ENCODE measurements at places on chromosomes 13 and 19.

- DNase-seq = no peak
These were observed 12.4 kb downstream of the GRIN2D start for GRCh38 chr19:48405850-48406249.

DNA sequence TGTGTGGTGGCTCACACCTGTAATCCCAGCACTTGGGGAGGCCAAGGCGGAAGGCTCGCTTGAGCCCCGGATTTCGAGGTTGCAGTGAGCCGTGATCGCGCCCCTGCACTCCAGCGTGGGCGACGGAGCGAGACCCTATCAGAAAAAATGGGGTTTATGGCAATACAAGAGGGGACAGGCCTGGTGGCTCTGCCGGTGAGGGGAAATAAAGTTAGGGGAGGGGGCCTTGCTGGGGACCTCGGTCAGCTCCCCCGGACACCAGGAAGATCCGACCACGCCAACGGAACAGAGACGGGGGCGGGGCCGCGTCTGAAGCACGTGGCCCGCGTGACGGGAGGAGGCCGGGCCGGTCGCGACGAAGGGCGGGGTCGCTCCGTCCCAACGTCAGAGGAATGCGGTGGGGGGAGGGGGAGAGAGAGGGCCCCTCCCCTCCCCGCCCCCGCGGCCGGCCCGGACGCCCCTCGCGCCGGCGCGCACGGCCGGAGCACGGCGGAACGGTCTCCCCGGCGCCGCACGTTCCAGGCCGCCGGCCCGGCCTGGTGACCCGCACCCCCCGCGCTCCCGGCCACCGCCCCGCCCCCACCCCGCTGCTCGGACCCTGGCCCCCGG is 1.9 kb upstream of the HNRNPL start:
- DNase-seq = peak; percentile 79

- DNase-seq = no peak
These were observed 1.4 kb upstream of the PAN3 start for GRCh38 chr13:28136916-28137315.

- DNase-seq = no peak
These were observed 5.2 kb downstream of the TRAPPC5 start for GRCh38 chr19:7685546-7686445.

DNA sequence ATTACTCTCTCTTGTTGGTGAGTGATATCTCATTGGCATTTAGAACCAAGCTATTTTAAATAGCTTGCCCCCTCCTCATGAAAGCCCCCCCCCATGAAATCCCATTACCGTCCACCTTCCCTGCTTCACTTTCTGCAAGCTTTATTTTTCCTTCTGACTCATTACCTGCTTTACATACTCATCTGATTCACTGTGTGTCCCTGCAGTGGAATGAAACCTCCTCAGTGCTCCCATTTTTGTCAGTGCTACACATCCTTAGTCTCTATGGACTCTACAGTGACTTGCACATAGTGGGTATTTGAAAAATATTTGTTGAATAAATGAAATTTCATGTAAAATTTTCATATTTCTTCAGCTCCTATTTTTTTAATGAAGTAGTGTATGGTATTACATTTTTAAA is 62.3 kb downstream of the DOCK9 start:
- no peak for DNase-seq

DNA sequence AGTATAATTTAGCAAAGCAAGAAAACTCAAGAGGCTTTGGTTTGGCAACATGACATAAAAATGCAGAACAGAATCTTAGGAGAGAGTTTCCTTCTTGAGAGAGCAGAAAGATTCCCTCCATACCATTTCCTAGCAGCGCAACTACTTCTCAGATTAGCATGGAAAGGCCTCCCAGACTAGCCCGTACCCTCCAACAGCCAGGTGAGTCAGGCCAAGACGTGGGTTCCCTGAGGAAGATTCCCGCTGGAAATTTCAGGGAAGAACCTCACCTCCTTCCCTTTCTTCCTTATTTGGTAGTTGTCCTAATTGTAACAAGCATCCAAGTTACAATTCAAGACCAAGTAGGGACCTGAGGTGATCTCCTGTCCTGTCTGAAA is 12.3 kb downstream of the COL4A2 start:
- no peak for DNase-seq

GRCh38 chr19:55766466-55766865 is 2.5 kb upstream of the RFPL4AL1 start:
- no peak for DNase-seq

- DNase-seq = peak; percentile 35
These were observed 39.4 kb downstream of the ZNF136 start for GRCh38 chr19:12202250-12202649.

- DNase-seq = peak; percentile 33
These were observed 30.0 kb upstream of the TPT1 start for GRCh38 chr13:45370922-45371406.

- peak; percentile 46 for DNase-seq
These were observed 982 bp upstream of the DACT3 start for GRCh38 chr19:46661735-46662592.

DNA sequence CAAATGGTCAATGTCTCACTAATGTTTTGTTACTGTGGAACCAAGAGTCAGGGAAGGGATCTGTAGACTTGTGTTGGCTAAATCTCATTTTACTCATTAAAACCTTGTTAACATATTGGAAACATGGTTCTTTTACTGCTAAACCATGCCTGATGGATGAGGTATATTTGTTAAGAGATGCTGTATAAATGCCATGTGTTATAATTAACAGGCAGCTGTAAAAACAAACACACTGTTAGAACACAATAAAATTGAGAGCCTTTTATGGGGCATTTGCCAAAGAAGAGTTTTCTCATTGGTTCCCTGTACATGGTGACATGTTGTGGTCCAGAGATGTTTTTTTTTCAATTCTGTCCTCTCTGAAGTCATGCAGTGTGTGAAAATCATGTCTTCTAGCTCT is 121.9 kb downstream of the ESD start:
- DNase-seq = no peak

DNA sequence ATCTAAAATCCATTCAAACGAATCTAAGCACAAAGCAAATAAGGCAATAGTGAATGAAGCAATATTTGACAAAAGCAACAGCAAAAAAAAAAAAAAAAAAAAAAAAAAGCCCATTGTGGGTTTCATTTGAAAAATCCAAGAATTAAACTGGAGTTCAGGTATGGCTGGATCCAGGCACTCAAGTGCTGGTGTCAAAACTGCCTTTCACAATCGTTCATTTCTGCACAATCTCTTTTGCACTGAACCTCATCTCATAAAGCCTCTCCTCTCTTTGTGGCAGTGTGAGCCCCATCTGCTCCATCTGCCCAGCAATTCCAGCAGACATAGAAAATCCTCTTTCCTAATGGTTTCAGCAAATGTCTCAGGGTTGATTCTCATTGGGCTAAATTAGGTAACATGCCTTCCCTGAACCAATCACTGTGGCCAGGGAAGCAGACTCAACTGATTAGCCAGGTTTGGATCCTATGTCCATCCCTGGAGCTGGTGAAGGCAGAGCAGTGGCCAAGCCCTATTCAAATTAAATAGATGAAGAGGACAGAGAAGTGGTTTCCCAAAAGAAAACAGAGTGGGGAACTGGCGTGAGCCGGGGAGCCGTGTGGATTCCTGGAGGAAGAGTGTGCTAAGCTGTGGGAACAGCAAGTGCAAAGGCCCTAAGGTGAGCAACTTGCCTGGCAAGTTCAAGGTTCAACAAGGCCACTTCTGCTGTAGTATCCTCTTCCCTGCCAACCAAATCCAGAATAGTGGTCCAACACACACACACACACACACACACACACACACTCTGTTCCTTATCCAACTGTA is 1.2 kb upstream of the HIF3A start:
- no peak for DNase-seq

DNA sequence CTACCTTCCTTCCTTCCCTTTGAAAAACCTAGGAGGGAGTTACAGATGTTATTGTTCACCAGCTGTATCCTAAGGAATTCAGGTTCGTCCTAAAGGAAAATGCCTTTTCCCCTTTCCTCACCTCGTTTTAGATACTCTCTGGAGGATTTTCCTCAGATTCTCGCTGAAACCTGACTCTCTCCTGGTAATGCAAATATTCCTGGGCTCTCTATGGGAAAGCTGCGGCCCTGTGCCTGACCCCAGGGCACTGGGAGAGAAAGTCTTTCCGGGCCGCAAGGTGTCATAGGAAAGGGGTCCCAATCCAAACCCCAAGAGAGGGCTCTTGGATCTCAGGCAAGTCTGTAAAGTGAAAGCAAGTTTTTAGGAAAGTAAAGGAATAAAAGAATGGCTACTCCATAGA is 13.1 kb upstream of the OR1M1 start:
- DNase-seq = no peak

Measured in stimulated activated CD4-positive, alpha-beta T cell treated with anti-CD3 and anti-CD28 coated beads, Interleukin-1b, Interleukin-23, amount 100 ng/mL, for 1 hour (primary cell).